HFFc6 (cell line): ENCODE measurements at places on chromosomes 16 and 17. TPM values are rescaled to one million over a fixed set of nuclear protein-coding genes. Genes with fewer than 3 reads are reported as not detected.

CSH2 gene
- total RNA-seq: not detected in 3 replicates

BCL6B gene
- total RNA-seq: not detected in 3 replicates

QPRT gene
- total RNA-seq: 3.0 to 9.0 TPM (median 5.7 TPM) in 3 replicates

HAP1 gene
- 0.08 to 0.12 TPM in 2 of 3 replicates, not detected in the other for total RNA-seq

SECTM1 gene
- total RNA-seq: 1.9 to 3.9 TPM (median 3.2 TPM) in 3 replicates

SYT17 gene
- not detected in 3 replicates for total RNA-seq

CDH5 gene
- total RNA-seq: not detected in 3 replicates

TMEM94 gene
- total RNA-seq: 42.1 and 44.7 TPM in 2 replicates

KRTAP3-1 gene
- total RNA-seq: 3.9 to 10.2 TPM (median 4.3 TPM) in 3 replicates

MON1B gene
- 32.6 to 36.0 TPM (median 35.9 TPM) in 3 replicates for total RNA-seq

HID1 gene
- 0.37 to 0.96 TPM (median 0.69 TPM) in 3 replicates for total RNA-seq

JPH3 gene
- not detected in 3 replicates for total RNA-seq

CDK3 gene
- 2.3 to 3.1 TPM (median 2.5 TPM) in 3 replicates for total RNA-seq

NEUROD2 gene
- not detected in 3 replicates for total RNA-seq

IRX3 gene
- 5.2 to 17.2 TPM (median 5.3 TPM) in 3 replicates for total RNA-seq

EPX gene
- total RNA-seq: not detected in 3 replicates

DHRS7C gene
- not detected in 3 replicates for total RNA-seq

CDRT15 gene
- not detected in 3 replicates for total RNA-seq

SLC13A2 gene
- total RNA-seq: not detected in 3 replicates

MYLK3 gene
- 0.20 and 0.55 TPM in 2 replicates for total RNA-seq

KCNJ12 gene
- total RNA-seq: 0.11 TPM in 1 of 3 replicates, not detected in the others

CDC42EP4 gene
- total RNA-seq: 18.1 to 25.8 TPM (median 18.8 TPM) in 3 replicates

KRTAP4-8 gene
- total RNA-seq: not detected in 3 replicates

SRSF1 gene
- 239 and 296 TPM in 2 replicates for total RNA-seq

HES7 gene
- total RNA-seq: 0.24 to 0.99 TPM (median 0.50 TPM) in 3 replicates

ELOB gene
- 334 to 460 TPM (median 366 TPM) in 3 replicates for total RNA-seq

SCGB1C2 gene
- total RNA-seq: not detected in 3 replicates

ITGA3 gene
- 305 to 351 TPM (median 309 TPM) in 3 replicates for total RNA-seq

VAT1L gene
- not detected in 3 replicates for total RNA-seq

TP53TG3D gene
- not detected in 3 replicates for total RNA-seq

TEKT1 gene
- total RNA-seq: not detected in 3 replicates

MYH11 gene
- 0.23 and 0.26 TPM in 2 replicates for total RNA-seq

HS3ST3B1 gene
- 18.5 and 20.9 TPM in 2 replicates for total RNA-seq

CDK5R1 gene
- total RNA-seq: 1.3 to 2.3 TPM (median 1.7 TPM) in 3 replicates

PERCC1 gene
- not detected in 3 replicates for total RNA-seq

ZP2 gene
- not detected in 2 replicates for total RNA-seq

FBXO39 gene
- total RNA-seq: not detected in 3 replicates

CRK gene
- total RNA-seq: 76.7 to 79.6 TPM (median 77.1 TPM) in 3 replicates

SEPTIN1 gene
- 2.1 to 2.4 TPM (median 2.1 TPM) in 3 replicates for total RNA-seq
